ENCODE measurements at places on chromosomes 4 and X. TPM values are rescaled to one million over a fixed set of nuclear protein-coding genes. Genes with fewer than 3 reads are reported as not detected.

DNA sequence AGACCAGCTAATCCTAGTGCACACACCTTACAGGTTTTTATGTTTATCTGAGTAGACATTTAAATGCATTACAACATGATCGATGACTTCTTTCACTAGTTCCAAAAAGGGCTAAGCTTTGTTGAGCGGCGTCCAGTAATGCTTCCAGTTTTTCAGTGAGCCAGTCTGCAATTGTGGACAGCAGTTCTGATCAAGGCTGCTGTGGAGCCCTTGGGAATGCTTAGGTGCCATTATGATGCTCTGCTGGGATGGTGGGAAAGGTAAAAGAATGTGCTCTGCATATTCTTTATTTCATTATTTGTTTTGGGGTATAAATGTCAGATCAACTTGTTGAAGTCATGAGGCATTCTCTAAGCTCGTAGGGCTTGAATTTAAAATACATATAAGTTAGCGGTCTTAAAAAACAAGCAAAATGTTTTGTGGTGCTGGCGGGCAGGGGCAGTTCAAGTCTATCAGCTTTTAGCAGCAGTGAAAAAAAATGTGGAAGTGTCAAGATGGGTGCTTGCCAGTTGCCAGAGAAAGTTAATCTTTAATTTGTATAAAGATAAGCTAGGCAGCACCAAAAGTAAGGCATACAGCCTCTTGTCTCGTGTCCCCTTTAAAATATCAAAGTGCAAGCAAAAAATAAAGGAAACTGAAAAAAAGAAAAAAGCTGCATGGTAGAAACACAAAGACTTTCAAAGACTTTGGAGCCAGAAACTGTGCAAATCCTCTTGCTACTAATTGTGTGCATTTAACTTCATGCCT lies 5.8 kb downstream of the MID1IP1 start:
- DNase-seq = peak; percentile 3

- DNase-seq = no peak
These were observed 20.6 kb upstream of the PJA1 start for GRCh38 chrX:69185886-69186285.

- no peak for DNase-seq
These were observed 3.4 kb downstream of the TENM3 start for GRCh38 chr4:182246401-182247205.

GRCh38 chr4:148081267-148081666 lies 349.4 kb downstream of the ARHGAP10 start:
- DNase-seq = no peak

DNA sequence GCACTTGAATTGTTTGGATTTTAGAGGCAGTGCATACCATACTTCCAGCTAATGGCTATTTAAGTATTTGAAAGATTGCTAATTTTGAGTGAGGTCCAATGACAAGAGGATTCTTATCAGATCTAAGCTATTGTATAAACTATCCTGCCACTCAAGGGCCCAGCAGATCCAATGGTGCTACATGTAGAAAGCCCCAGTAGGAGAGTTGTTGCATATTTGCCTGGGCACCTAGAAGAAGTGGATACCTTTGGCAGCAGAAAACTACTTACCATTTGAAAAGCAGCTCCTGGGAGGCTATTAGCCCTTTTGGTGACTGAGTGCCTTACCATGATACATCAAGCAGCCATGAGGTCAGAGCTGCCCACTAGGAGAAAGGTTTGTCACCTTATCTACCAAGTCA lies 447.3 kb downstream of the C4orf33 start:
- no peak for DNase-seq

- no peak for DNase-seq
These were observed 2.9 kb upstream of the LEF1 start for GRCh38 chr4:108171339-108172230.

- no peak for DNase-seq
These were observed 80.8 kb downstream of the AWAT2 start for GRCh38 chrX:69968950-69969349.

DNA sequence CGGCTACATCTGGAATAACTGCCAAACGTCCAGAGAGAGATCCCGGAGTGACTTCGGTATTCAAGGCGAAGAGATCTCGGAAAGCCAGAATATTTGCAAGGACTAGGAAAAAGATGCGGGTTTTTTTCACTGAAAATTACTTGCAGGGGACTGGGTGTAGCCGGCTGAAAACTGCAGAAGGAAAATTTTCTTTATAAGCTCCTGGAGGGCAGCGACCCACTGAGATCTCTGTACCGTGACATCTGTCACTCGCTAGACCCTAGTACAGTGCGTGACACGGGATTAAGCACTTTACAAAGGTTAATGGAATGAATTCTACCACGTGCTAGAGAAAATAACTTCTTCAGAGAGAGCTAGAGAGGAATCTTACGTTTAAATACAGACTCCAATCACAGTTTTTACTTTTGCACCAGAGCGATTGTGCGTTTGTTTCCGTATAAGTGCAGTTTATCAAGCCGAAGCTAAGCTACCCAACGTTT lies 1.1 kb upstream of the LCORL start:
- no peak for DNase-seq

DNA sequence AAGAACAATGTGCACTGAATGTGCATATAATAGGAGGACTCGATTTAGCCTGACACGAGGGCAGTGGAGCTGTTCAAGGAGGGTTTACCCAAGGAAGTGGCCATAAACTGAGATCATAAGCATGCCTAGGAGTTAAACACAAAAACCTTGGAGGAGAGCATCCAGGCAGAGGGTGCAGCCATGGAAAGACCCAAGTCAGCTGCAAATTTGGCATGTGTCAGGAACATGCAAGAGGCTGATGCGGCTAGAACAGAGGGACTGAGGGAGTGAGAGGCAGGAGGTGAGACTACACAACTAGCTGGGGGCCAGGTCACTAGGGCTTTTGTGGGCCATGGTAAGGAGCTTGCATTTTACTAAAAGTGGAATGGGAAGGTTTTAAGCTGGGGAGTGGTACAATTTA lies 55.6 kb downstream of the PRPS1 start:
- DNase-seq = no peak

- no peak for DNase-seq
These were observed 446.5 kb downstream of the SPRY1 start for GRCh38 chr4:123843137-123843536.

DNA sequence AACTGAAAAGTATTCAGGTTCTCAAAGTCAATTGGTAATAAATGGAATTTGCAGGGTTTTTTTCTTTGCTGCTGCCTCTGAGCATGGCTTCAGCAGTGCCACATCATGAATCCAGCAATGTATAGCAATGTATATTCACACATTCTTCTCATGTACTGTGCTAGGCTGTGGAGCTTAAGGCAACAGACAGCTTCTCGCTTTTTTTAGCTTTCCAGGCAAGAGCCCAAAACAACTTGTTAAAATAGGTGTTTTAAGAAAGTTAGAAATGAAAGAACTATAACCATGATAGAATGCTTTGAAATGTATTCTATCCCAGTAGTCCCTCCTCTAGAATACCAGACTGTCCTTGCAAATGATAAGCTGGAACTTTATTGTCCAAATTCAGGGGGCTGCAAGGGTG lies 30.4 kb downstream of the SMIM43 start:
- DNase-seq = no peak

DNA sequence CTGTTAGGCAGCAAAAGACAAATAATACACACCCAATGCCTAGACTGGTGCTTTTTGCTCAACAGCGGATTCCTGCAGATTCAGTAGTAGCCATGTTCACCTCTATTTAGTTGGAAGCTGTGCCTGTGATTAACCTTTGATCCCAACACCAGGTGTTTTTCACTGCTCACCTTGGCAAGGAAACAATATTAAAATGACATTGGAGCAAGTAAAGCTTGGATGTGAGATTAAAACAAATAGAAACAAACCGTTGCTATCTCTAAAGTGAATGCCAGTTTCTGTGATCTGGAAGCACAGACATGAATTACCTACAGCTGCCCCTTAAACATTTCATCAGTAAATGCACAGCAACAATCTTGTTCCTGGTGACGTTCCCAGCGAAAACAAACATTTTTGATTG lies 35.7 kb downstream of the MAGEB17 start:
- no peak for DNase-seq

DNA sequence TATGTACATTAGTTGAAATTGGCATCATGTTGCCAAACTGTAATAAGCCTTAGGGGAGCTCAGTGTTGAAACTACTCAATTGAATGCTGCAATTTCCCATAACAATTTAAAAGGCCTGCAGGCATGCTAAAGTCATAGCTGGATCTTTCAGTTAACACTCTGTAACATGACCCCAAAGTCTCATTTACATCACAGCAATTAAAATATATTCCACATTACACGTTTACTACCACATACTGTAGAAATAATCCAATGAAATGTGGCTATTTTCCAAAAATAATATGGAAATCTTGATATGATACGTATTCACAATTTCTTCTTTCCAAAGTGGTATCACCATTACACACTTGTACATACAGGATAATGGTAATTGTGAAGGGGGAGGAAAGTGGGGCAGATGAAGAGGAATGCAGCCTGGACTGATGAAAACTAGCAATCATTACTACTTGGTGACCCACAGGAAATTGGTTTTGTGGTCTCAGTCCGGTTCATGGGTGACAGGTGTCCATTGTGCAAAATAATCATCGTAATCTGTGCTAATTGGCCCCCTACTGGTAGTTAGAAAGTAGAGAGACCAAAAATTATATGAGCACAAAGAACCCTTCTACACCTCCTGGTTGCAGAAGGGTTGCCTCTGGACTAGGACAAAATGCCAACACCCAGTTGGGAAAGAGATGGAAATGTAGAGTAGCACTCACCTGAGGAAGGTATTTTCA lies 63.7 kb downstream of the TENM3 start:
- DNase-seq = no peak

DNA sequence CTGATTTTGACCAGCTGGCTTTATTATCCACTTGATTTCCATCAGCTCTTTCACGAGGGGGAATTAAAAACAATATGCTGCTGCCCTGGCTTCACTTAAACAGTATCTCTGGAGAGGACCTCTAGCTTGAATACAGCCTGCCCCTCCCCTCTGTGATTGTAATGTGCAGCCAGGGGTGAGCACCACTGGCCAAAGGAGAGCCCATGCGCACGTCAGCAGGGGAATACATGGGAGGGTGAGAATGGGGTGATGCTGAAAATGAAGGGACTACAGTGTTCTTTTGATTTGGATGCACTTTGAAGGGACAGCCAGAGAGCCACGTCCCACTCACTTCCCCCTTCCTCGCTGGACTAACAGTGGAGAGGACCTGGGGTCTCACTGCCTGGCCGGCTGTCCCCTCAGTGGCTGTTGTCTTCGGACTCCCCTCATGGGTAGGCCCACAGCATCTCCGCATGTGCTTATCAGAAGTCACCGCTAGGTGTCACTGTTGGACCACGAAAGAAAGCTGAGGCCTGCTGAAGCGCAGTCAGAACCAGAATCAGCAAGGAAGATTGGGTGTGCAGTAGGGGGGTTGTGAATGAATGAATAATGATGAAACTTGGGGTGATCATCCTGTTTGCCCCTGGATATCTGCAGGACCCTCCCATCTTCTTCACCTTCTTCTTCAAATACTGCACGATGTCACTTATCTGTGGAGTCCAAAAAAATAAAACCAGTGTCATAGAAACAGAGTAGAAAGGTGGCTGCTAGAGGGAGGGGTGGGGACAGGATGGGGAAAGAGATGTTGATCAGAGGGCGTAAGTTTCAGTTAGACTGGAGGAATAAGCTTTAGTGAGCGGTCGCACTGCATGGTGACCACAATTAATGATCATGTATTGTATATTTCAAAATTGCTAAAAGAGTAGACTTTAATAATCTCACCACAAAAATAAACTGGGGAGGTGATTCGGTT lies 32.8 kb downstream of the CLCN4 start:
- DNase-seq = peak; percentile 74

- no peak for DNase-seq
These were observed 48.4 kb downstream of the PRKG2 start for GRCh38 chr4:81166458-81167160.

GRCh38 chr4:78951862-78952472 lies 12.7 kb upstream of the PAQR3 start:
- DNase-seq = no peak

- DNase-seq = no peak
These were observed 45.9 kb downstream of the VSIG4 start for GRCh38 chrX:65993915-65994460.

DNA sequence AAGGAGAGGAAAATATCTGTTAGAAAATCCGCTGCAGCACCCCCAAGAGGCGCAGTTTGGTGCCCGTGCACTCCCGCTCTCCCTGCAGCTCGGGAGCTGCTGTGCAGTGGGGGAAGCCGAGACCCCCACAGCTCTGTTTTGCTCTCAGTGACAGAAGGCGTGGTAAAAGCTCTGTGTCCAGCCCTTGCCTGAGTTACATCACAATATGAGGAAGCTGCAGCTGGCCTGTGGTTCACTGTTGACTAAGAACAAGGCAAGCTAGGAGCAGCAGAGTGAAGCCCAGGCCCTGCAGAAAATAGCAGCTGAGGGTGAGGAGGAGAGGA lies 88.5 kb upstream of the ADRA2C start:
- no peak for DNase-seq

DNA sequence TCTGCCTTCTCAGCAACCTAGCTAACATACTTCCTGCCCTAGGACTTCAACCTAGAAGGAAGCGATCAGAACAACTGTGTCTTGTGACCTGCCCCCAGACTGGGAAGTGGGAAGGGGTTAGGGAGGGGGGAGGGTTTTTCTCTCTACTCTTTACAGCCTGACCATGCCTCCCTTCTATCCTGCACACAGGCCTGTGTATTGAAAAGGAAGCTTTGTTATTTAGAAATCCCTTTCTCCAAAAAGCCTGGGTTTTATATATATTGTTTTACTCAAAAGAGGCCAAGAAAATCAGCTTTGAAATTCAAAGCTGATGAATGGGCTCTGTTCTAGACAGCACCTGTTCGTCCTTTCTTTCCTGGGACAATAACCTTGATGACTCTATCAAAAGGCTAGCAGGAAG lies 35.2 kb upstream of the SMS start:
- DNase-seq = no peak

DNA sequence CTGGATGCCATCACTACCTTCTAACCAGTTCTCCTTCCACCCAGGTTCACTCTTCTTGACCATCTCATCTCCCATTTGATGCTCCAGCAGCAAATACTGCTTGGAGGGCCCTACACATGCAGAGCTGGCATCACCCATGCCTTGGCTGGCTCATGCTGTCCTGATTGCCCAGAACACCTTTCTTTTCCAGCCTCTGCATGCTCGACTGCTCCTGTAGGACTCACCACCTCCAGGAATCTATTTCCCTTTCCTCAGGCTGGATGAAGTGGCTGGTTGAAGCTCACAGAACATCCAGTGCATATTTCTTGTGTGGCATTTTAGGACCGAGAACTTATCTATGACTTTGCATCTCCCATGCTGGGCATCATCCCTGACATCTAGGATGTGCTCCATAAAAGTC lies 148.3 kb downstream of the CPEB2 start:
- DNase-seq = no peak

Gene HPGDS
- polyA plus RNA-seq = 5.4 TPM

Gene AFF1
- polyA plus RNA-seq = 50.0 TPM

Gene MAGEA3
- not detected for polyA plus RNA-seq

Gene PIR
- polyA plus RNA-seq = 12.0 TPM

Gene MBNL3
- 22.0 TPM for polyA plus RNA-seq

Gene KLF8
- polyA plus RNA-seq = 18.2 TPM

Gene CENPE
- polyA plus RNA-seq = 34.4 TPM

Gene CISD2
- polyA plus RNA-seq = 32.3 TPM

Gene SPANXB1
- not detected for polyA plus RNA-seq

Gene COL4A6
- 15.8 TPM for polyA plus RNA-seq

Gene SOWAHB
- 2.8 TPM for polyA plus RNA-seq

Gene MAN2B2
- polyA plus RNA-seq = 18.1 TPM

Gene FRG1
- 67.7 TPM for polyA plus RNA-seq

Gene SPRY1
- polyA plus RNA-seq = 84.8 TPM

Data from left lung (tissue), 14 donors.